ENCODE measurements at places on chromosomes 7 and 10. TPM values are rescaled to one million over a fixed set of nuclear protein-coding genes. Genes with fewer than 3 reads are reported as not detected.

The ARHGEF5 gene
- total RNA-seq = 3.2 TPM

The CALML5 gene
- total RNA-seq = not detected

The HMX2 gene
- total RNA-seq = not detected

The CLEC2L gene
- total RNA-seq = not detected

DNA sequence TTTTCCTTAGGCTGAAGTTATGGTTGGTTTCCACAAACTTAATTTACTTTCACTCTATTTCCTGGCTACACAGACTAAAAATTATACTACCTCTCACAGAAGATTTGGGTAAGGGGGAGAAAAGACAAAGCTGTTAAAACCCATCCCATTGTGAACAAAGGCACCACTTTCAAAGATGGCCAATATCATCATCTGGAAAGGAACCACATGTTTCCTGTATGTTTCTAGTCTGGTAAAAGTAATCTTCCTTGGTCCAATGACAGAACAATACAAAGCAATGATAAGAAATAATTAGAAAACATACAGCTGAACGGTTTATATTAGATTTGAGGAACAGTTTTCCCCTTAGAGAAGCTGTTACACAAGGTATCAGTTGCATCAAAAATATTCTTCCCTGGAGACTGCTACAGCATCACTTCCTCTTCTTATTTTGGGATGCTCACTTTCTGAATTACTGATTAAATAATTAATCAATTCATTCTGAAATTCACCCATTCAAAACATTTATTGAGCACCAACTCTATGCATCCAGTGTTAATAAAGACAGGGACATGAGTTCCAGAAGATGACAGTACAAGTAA lies 8.5 kb upstream of the SFR1 start:
- no peak for DNase-seq

DNA sequence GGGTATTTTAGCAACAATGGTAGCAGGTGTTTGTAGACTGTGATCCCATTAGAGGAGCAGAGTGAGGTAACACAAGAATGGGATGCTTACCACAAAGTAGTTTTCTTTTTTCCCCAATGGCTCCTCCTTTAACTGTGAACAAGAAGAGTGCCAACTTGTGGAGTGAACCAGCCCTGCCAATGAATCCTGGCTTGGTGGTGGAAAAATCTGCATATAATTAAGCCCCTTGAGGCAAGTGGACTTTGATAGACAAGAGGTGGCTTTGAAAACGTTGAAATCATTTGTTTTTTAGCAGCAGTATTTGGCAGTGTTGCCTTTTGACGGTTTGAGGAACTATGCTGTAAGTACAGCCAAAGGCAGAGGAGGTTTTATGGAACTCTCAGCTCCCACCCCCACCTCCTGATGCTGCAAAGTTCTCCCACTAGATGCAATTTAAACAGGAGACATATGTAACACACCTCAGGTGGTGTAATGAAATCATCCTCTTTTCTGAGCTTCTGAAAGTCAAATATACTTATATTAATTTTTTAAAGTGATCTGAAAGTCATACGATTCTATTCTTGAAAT lies 295.6 kb downstream of the DPP6 start:
- no peak for DNase-seq

- DNase-seq = no peak
These were observed 4.2 kb downstream of the CYTH3 start for GRCh38 chr7:6268023-6268900.

DNA sequence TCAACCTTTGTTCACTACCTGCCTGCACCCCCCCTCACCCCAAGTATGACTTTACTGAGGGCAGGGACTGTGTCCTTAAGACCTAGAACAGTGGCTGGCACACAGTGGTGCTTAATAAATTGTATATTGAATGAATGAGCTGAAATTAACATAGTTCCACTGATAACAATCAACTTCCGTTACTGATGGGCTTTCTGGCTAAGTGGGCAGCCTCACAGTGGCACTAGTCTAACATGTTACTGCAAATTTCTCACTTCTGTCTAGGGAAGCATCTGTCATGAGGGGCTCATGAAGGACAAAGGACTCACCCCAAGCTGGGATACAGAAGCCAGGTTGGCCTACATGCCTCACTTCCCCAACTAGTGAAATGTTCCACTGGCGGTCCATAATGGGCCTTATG lies 79.3 kb downstream of the CTTNBP2 start:
- no peak for DNase-seq
